ENCODE measurements at places on chromosomes 1 and 21.

DNA sequence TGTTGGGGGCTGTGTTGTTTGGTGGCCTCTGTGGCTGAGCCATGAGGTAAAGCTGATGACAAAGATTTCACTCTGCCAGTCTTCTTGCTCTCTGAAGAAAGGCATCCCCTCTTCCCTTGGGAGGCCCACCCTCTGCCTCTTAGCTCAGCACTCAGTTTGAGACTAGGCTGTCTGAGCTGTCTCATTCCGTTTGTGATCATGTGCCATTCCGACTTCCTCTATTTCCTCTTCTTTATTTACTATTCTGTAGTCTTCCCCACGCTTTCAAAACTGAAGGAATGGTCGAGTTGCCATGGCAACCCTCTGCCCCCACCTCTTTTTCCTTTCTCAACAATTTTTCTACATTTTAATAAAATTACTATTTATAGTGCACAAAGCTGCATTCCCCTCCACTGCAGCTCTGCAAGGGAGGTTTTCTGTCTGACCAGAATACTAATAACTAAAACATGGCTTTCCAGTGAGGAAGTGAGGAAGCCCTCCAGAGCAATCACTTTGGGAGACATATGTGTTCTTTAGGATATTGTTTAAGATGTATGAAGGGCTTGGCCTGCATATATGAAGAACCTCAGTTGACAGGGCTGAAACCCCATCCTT, 30.8 kb downstream of the KCNA3 start:
- DNase-seq, result no peak

DNA sequence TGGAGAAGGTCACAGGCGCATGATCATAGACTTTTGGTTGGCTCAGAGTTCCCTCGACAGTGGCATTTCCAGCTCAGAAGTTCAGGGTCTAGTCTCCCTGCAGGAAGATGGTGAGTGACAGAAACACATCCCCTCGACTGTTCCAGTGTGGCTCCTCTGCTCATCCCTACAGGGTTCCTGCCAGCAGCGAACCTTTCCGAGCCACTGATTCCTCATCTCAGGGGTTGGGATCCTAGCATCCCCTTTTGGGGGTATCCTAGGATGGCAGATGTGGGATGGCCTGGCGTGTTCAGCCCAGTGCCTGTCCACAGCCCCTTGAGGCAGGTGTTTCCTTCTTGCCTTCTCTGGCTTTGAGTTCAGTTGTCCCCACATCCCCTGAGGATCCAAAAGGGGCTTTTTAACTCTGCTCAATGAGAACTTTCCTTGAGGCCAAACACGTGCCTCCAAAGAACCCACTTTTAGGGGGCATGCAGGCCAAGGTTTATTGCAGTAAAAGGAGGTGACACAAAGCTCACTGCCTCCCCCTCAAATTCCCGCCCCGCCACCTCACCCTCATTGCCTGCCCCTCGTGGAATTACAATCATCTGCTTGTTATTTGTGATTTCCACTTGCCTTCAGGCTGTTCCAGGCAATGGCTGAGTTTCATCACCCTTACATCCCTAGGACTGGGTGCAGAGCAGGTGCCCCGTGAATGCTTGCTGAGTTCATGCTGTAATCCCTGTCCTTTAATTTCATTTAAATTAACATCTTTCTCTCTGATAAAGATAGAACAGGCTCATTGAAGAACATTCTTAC, 440.7 kb downstream of the CAMTA1 start:
- DNase-seq, result no peak

DNA sequence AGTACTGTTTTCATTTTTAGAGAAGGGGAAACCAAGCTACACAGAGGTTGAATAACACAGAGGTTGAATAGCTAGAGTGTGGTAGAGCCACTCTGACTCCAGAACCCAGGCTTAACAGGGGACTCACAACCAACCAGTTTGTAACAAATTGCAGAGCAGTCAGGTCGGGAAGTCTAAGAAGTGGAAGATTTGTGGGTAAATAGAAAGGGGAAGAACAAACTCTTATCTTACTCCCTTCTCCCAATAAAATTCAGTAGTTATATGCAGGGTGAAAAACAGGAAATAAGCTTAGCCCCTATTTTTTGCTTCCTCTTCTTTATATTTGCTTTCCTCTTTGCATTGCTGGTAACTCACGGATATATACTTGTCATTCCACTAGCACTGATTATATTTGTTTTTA, 23.2 kb downstream of the CDC42 start:
- DNase-seq, result no peak

- DNase-seq, result no peak
Observed at GRCh38 chr1:79663916-79664315, 657.4 kb upstream of the ADGRL4 start.

- DNase-seq, result no peak
Observed at GRCh38 chr1:4152266-4152665, 252.2 kb upstream of the C1orf174 start.

DNA sequence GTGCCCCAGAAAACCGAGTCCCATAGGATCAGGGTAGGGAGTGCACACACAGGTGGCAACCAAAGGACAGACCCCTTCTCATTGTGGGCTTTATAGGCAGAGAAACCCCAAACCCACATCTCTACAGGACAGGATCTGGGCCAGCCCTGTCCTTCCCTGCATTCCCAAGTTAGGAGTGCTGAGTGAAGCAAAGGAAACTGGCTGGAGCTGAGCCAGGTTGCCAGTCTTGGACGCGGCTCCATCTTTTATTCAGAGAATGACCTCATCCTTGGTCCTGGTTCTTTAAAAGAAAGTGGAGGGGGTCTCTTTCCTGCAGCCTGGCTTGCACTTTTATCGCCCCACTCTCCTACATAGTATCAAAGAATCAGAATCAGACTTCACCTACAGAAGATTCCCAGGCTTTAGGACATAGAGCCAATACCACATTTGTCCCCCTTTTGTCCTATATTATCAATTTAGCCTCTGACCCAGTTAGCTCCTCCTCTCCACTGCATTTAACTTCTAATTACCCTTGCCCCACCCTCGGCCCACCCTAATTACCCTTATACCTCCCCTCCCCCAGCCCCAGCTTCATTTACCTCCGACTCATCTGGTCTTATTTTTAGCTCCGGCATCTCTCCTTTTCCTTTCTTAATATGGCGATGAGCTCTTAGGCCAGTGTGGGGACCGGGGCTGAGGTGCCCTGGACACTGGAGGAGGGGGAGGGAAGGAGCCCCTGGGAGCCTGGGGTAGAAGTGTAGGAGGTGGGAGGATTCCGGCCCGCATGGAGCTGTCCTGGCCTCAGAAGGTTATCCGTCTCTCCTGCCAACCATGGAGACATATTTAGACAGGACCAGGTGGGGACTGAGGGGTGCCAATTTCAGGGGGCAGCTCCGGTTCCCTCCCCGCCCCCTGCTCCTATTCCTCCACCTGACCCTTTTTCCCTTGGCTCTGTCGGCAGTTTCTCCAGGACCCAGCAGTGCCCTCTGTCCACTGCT, at the start of gene CASQ1:
CASQ1 (plus strand) TSS at position 927 of the 977 bp plus-strand sequence. CDS start 177 bp downstream, outside the sequence.
- no peak for DNase-seq

- no peak for DNase-seq
Observed at GRCh38 chr1:14259191-14259757, 339.2 kb upstream of the KAZN start.

GRCh38 chr21:41622831-41623548, 115.0 kb upstream of the TMPRSS2 start:
- no peak for DNase-seq

- DNase-seq, result peak; percentile 71
Observed at GRCh38 chr1:1137256-1138045, 21.6 kb upstream of the C1orf159 start.

DNA sequence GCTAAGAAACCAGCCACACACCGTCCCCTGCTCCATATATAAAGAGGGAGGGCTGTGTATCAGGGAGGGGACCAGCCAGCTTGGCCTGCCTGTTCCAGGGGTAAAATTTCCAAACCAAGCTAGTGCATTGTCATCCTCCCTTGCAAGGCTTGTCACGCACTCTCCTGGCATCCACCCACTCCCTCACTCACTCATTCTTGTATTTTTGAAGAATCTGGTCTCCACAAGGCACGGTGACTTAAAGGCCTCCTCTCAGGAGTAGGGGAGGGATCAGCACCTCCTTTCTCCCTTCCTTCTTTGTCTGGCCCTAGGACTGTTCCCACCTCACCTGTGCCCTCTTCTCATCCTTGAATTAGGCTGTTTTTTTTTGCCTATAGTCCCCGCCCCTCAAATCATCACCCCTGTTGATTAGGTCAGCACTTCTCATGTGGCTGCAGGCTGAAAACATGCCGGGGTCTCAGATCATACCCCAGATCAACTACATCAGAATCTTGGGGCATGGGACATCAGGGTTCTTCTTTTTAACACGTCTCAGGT, 5.0 kb downstream of the ABCA4 start:
- DNase-seq, result no peak

GRCh38 chr1:229079016-229079595, 191.8 kb upstream of the RAB4A start:
- DNase-seq, result no peak

- DNase-seq, result no peak
Observed at GRCh38 chr1:155942578-155943141, 1.2 kb downstream of the RXFP4 start.
